Upper lobe of right lung (tissue), 1 donor: ENCODE measurements at places on chromosomes 1 and 21.
A peak's percentile ranks its signal among the peaks of the same experiment; 100 is the strongest.

GRCh38 chr1:96967311-96967710, 245.7 kb downstream of the PTBP2 start:
- DNase-seq = no peak

DNA sequence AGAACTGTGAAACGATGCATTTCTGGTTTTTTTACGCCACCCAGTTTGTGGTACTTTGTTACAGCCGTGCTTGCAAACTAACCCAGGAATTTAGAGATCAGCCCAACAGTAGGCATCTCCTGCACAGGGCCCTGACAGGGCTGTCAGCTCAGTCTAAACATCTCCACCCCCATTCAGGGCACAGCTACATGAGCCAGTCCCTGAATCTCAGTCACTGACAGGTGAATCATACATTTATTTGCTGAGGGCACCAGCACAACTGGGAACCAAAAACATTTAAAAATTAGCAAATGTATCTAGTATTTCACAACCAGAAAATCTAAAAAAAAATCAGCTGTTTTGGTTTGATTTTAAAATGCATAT, 30.7 kb downstream of the PRDX6 start:
- no peak for DNase-seq

DNA sequence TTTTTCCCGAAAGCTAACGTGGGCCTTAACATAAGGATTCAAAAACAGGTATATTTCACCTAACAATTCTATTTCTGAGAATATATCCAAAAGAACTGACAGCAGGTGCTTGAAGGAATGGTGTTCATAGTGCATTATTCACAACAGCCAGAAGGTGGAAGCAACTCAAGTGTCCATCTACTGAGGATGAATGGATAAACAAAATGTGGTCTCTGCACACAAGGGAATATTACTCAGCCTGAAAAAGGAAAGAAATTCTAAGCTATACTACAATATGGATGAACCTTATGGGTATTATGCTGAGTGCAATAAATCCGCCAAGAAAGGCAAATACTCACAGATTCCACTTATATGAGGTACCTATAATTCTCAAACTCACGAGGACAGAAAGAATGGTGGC, 6.1 kb upstream of the RIPPLY3 start:
- DNase-seq = no peak

GRCh38 chr1:12177156-12177998, 10.6 kb downstream of the TNFRSF1B start:
- no peak for DNase-seq

GRCh38 chr1:184210862-184211261, 159.3 kb downstream of the TSEN15 start:
- no peak for DNase-seq

- DNase-seq = no peak
Observed at GRCh38 chr1:173506437-173506836, 29.3 kb downstream of the PRDX6 start.

GRCh38 chr1:227731696-227732585, 3.2 kb downstream of the JMJD4 start:
- DNase-seq = no peak

DNA sequence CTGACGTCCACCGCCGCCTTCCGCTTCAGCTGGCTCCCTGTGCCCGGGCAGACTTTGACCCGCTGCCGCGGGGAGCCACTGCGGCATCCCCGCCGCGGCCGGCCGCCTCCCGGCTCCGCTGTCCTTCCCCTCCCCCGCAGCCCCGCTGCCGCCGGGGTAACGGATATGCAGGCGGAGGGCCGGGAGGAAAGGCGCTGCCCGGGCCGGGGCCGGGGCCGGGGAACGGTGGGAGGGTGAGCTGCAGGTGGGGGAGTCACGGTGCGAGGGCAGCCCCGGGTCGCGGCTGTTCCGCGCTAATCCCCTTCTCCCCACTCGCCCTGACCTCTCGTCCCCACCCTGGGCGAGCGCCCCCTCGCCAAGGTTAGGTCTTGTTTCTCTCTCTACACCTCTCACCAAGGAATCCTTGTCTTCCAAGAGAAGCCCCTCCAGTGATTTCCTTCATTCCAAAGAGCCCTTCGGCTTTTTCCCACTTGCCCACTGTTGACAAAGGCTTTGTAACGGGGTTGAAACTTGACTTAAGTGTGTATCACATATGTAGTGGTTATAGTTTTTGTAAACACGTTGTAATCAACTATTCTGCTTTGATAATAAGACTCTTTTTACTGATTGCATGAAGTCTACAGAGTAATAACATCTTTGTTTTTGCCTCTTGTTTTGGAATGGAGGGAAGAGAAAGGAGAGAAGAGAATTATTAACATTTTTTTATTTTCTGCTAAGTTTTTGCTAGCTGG, 669 bp downstream of the XPR1 start:
- DNase-seq = peak; percentile 87

- no peak for DNase-seq
Observed at GRCh38 chr1:164930833-164931232, 371.8 kb downstream of the PBX1 start.

DNA sequence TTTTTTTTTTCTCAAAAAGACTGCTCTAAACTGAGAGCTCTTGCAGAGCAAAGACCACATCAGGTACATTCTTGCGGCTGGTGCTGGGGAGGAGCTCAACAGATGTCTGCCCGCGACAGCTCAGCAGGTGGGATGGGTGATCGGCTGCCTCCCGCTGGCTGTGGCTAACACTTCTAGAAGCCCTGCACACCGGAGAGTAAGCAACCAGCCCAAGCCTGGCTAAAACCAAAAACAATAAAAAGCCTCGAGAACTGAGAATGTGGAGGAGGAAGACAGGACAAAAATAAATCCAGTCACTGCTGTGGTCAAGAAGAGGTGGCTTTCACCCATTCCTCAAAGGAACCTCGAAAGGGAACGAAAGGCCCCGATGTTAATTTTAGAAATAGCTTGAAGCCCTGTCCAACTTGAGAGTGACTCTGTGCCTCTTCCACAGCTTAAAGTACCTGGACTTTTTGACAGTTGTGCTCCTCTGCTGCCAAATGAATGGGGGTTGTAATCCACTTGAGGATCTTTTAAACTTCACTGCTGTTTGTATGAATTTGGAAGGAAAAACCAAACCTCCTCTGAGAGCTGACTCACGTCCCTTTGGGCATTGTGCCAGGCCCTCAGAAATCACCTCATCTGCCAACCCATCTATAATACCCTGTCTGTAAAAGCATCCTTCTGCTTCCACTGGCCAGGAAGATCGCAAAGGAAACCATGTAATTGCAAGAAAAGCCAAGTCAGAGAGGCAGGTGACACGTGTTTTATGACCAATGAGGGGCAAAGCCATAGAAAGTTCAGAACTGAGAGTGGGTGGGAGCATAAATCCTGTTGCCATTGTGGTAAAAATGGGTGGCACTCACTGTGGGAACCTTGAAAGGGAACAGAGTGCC, 78.6 kb downstream of the KCNN3 start:
- no peak for DNase-seq

GRCh38 chr1:177181631-177182291, 11.0 kb downstream of the BRINP2 start:
- peak; percentile 73 for DNase-seq

- no peak for DNase-seq
Observed at GRCh38 chr1:54323324-54323739, 82.9 kb downstream of the SSBP3 start.

DNA sequence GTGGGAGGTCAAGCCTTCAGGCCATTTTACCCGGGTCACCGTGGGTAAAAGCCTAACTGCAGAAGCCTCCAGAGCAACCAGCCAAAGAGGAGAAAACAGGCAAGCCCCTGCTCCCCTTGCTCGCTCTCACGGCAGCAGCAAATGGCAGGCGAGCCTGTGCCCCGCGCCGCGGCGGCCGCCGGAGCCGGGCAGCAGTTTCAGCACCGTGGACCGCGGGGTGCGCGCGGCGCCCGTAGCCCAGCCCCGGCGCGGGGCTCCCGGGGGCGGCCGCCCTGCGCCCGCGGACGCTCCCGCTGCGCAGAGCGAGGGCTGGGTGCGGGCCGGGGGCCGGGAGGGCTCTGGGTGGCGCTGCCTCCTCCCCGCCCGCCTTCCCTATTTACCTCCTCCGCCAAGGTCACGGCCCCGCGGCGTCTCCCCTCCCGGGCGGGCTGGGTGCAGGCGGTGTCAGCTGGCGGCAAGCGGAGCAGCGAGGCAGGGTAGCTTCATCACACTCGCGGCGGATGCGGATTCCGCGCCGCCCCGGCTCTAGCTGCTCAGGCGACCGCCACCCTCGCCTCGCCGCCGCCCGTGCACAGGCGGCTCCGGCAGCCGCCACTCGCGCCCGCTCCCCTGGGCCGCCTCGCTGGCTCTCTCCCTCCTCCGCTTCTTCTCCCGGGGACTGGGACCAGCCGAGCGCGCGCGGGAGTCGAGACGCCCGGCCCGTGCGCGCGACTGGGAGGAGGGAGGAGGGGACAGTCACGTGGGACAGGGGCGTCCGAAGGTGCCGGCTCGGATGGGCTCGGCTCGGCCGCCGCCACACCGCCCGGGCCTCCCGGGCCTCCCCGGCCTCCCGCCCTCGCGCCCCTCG, at the start of gene RGS7:
RGS7 (minus strand) TSS at position 687 of the 847 bp plus-strand sequence.
- peak; percentile 76 for DNase-seq

DNA sequence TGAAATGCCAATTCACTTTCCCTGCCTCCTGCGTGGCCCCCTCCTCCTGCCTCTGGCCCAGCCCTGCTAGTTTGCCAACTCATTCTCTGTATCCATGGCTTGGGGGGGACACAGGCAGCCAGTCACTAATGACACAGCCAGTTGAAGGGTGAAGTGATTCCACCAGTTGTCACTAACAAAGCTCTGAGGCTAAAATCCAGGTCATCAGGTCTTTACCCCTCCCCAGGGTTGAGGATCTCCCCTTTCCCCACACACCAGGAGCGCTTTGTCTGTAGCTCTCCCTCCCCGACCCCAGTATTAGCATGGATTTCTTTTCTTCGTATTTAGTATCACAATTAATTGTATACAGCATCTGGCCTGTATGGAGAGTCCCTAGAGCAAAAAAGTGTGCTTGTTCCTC, 394.1 kb downstream of the RRAGC start:
- no peak for DNase-seq

GRCh38 chr1:177278626-177279390, 108.0 kb downstream of the BRINP2 start:
- DNase-seq = peak; percentile 57

- no peak for DNase-seq
Observed at GRCh38 chr1:197356723-197357533, 88.9 kb downstream of the CRB1 start.

GRCh38 chr1:167797015-167797414, 75.2 kb downstream of the MPZL1 start:
- DNase-seq = peak; percentile 73

DNA sequence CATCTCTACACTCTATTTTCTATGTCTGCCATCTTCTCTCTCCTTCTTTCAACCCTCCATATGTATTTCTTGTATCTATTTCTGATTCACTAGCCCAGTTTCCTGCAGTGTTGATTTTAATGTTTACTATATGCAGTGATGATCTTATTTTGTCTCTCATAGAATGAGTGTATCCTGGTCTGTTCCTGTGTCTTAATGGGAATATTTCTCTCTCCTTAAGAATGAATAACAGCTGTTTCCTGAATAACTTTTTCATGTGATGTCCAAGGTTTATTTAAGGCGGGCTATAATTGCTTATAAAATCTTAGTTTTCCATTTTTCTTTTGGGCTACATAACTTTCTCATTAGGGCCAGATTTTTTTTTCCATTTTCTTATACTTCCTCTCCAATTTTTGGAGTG, 144.5 kb downstream of the C1orf21 start:
- no peak for DNase-seq

- DNase-seq = no peak
Observed at GRCh38 chr1:204723131-204723787, 37.7 kb upstream of the LRRN2 start.

DNA sequence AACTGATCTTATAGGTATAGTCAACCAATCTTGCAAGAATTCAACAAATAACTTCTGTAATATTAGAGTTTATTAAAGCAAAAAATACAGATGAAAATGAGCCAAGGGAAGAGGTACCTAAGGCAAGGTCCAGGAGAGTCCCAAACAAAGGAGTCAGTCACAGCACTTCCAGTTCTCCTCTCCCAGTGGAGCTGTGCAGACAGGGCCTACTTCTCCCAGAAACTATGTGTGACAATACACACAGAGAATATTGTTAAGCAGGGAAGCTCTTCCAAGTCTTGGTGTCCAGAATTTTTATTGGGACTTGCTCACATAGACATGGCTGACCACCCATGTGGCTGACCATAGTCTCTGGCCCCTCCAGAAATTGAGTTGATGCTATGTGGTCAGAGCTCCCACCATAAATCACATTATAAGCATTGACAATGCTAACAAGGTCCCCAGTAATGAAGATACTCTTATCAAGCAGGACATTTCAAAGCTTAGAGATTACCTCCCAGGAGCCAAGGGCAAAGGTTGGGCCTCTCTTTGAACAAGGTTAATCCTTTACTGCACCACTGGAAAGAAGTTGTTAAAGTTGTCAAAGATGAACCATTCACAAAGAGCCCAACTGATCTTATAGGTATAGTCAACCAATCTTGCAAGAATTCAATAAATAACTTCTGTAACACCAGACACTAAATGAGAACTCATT, 3.5 kb upstream of the CD244 start:
- no peak for DNase-seq

GRCh38 chr1:39499668-39500067, 8.2 kb downstream of the BMP8A start:
- DNase-seq = no peak

- DNase-seq = no peak
Observed at GRCh38 chr1:47930210-47930840, 66.9 kb downstream of the TRABD2B start.

DNA sequence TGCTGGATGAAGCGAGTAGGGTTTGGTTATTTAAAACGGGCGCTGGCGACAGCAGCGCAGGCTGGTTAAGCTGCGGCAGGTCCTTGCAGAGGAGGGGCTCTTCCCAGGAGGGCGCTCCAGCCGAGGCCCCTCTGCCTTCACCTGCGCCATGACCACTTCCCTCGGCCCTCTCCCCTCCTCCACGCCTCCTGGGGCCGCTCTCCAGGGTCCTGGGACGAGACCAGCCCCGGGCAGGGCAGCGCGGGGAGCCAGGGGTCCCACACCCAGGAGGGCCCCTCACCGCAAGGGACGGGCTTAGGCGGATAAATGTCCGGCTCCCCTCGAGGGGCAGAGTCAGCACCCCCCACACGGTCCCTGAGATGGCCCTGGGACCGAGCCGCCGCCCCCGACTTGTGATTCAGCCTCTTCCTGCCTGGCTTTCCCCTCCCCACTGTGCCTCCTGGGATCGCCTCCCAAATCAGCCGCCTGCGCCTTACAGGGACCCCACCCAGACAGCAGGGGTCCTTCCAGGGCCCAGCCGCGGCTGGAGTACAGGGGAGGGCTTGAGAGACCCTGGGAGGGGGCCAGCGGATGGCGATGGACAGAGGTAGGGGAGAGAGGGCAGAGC, 380.7 kb downstream of the MATN1 start:
- no peak for DNase-seq

GRCh38 chr1:6205849-6206519, at the start of gene RNF207:
RNF207 (plus strand) TSS chr1:6206119; CDS start chr1:6206536, 417 bp downstream.
- peak; percentile 88 for DNase-seq
